ENCODE measurements at places on chromosomes 16 and 17.

DNA sequence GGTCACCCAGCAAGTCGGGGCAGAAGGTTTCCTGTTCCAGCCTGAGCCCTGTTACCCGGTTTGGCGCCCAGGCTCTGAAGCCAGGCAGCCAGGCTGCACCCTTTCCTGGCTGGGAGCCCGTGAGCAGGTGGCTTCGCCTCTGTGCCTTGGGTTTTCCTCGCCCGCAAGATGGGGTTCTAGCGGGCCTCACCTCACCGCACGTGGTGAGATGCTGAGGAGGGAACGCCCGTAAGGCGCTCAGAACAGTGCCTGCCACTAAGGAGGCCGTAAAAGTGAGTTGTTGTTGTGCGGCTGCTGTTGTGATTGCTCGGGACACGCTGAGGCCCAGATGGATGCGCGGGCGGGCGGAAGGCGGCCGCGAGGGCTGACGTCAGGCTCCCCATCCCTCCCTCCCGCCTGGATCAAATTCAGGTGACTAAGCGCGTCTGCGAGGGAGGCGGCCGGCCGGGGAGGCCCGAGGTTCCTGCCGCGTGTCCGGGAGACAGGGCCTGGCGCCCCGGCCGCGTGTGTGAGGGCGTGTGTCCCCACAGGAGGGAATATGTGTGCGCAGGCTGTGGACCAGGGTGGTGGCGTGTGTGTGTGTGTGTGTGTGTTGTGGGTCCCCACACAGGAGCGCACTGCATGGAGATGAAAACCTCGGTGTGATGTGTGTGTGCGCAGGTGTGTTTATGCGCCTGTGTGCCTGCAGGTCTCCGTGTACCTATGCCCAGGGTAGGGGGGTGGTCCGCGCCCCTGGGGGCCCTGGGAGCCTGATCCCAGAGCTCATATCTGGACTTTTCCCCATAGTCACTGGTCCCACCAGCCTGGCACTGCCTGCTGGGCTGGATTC is 4.3 kb downstream of the CAMKK1 start:
- no peak for DNase-seq

- no peak for DNase-seq
These were observed 4.7 kb upstream of the CMTR2 start for GRCh38 chr16:71293919-71294318.

DNA sequence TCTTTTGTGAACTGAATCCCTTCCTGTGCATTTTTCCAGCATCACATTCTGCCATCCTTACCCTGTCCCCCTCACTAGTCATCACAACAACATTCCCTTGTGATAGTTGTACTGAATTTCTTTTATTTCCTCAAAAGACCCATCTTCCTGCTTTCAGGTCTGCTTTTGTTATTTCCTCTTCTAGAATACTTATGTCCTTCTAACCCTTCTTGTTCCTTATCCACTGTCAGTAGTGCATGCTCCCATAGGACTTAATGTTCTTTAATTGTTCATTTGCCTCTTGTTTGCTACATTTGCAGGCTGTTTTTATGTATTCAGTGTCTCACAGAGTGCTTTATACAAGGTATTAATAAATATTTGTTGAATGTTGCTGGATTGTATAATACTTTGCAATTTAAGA is 73.0 kb downstream of the BCAS3 start:
- DNase-seq, result no peak

DNA sequence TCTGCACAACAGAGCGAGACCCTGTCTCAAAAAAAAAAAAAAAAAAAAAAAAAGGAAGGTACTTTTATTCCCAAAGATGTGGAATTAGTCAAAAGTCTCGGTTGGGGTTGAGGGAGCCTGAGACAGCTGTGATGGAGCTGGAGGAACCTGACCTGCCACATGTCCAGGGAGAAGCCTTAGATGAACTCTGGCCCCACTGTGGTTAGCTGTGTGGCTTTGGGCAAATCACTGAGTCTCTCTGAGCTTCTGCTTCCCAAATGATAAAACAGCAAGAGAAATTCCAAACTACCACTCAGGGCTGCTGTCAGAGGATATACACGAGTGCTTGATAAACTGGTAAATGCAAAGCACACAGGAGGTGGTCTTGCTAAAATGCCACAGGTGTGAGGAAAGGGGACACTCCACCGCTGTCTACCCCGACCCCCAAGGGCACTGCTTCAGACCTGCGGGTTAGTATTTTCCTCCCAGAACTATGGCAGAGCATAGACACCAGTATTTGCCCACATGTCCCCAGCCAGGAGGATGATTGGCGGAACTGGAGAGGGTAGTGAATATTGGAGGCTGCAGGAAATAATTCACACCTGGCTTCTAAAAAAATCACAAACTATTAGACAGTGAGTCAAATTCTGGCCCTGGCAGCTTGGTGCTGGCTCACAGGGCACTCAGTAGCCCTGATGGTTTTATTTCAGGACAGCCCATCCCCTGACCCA is 14.7 kb downstream of the DRC3 start:
- peak; percentile 13 for DNase-seq

- DNase-seq, result no peak
These were observed 8.3 kb downstream of the LIG3 start for GRCh38 chr17:34988644-34989043.

GRCh38 chr16:87436225-87437172 is 44.4 kb downstream of the MAP1LC3B start:
- no peak for DNase-seq

DNA sequence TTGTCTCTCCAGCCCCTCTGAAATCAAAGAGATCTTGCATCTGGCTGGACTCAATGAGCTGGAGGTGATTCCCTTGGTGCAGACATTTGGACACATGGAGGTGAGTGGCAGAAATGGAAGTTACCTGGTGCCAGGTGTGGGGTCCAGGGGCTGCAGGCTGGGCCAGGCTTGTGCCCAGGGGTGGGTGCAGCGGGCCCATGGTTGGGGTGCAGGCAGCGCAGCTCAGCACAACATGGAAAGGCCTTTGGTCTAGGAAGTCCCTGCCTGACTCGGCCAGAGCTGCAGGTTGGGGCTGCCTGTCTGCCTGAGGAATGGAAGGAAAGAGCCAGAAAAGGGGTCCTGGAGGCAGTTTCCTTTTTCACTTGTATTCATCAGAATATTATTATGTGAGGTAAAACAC is 10.2 kb upstream of the OGFOD3 start:
- DNase-seq, result no peak

DNA sequence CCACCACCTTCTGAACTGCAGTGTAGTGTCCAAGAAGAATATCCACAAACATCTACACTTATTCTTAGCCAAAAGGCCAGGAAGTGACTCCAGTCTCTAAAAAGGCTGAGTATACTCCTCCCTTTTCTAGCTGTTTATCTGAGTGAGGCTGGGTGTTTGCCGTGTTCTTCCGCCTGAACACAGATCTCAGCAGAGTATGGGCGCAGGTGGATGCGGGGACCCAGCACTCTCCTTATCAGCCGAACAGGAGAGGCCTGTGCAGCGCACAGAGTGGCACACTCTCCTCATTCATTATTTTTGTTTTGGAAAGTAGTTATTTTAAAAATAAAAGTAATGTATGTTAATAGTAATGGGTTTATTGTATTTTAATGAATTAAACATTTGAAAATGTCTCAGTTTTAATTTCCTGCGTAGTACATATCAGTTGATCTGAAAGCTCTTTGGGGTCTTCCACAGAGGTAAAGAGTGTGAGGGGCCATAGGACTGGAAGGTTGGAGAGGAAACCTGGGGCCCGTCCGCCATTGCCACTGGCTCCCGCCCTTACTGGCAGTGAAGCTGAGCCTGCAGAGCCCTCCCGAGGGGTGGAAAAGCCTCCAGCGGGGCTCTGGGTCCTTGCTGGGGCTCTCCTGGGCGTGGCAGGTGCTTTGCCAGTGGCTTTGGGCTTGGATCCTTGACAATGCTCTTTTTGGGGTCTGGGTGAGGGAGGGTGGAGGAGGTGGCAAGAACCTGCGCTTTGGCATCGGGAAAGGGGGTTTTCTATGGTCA is 53.8 kb downstream of the PDPK1 start:
- no peak for DNase-seq

- no peak for DNase-seq
These were observed 6.6 kb downstream of the DEF8 start for GRCh38 chr16:89955001-89955685.

DNA sequence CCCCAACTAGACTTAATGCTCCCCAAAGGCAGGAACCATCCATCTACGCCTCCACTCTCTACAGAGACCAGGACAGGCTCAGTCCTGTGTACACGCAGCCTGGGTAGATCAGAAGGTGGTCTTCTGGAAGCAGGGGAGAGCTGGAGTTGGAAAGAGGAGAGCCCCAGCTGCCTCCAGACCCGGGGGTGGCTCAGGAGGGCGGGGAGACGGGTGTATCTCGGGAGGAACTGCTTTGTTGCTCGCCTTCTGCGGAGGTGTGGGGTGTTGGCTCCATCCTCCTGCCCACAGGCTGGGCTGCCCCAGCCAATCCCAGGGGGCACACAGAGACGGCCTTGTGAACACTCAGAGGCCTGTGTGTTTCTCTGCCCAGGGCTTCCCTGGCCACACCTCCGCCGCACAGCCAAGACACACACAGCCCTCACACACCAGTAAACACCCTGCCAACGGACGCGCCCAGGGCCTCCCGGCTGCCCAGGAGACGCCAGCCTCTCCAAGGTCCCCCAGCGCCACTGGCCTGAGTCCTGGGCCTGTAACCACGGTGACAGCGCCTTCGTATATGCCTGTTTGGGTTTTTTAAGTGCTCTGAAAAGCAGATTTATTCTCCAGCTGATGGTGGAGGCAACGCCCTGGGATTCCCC is 143.4 kb upstream of the CDC42EP4 start:
- no peak for DNase-seq

All from NCI-H146 (cell line).